Stimulated activated CD4-positive, alpha-beta T cell treated with anti-CD3 and anti-CD28 coated beads, Interleukin-1b, Interleukin-23, amount 100 ng/mL, for 1 hour (primary cell): ENCODE measurements at places on chromosomes 1 and 21.

GRCh38 chr1:181028615-181029014 is 5.2 kb upstream of the MR1 start:
- DNase-seq: no peak

DNA sequence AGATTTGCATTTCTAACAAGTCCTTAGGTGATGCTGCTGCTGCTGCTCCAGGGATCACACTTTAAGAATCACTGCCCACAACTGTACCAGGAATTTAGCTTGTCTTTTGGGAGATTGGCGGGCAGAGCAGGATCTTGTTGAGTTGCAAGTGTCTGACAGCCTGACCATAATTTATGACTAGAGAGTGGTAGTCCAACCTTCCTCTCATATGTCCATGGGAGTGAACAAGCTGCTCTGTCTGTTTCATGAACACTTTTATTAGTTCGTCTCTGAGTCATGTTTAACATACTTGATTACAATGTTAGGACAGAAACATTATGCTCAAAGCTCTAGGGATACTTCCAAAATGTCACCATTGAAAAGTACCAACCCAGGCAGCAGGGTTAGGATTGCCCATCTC is 169.6 kb downstream of the TGFB2 start:
- DNase-seq: no peak

- no peak for DNase-seq
These were observed 50.1 kb upstream of the COL6A1 start for GRCh38 chr21:45931397-45931969.

GRCh38 chr1:172967936-172968335 is 82.8 kb downstream of the TNFSF18 start:
- no peak for DNase-seq

- no peak for DNase-seq
These were observed 315.9 kb downstream of the PDE4B start for GRCh38 chr1:66108624-66109023.

DNA sequence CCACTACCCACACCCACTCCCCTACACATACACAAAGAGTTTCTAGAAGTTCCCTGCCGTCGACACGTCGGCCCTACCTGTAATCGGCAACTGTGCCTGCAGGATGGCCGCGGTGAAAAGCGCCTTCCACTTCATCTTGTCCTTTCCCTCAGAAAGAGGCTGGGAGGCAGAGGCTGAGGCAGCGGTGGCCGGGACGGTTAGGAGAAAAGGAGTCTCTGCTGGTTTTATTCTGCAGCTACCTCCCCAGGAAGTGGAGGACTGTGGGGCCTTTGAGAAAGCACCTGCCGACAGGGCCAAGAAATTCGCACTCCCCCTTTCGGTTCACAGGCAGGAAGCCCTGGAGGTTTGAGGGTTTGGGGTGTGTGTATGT is at the start of gene CD247:
Gene CD247 (minus strand): TSS at position 199 of the 370 bp plus-strand sequence. CDS start 64 bp downstream, at position 135.
- peak; percentile 54 for DNase-seq

DNA sequence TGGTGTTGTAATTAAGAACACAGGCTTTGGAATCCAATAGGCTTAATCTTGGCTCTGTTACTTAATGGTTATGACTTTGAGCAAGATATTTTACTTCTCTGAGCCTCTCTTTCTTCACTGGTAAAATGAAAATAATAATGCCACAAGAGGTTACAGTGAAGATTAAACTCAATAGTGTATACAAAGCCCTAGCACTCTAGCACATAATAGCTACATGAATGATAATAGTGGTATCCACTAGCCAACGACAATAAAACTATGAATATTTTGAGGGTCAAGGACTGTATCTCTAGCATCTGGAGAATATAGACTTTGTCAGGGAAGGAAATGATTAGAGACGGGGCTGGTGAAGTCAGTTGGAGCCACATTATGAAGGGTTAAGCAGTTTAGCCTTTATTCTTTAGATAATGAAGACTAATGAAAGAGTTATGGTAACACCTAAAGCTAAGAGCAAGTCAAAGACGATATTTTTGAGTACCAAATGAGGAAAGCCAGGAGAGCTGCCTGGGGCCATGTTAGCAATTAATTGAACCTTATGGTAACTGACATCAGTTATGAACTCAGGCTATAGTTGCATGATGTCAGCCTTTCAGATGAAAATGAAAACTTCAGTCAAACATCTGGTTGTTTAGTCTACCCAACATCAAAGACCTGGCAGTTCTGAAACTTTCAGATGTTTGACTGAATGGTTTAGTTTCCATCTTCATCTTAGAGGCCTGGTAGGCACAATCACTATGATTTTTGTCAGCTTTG is 32.8 kb upstream of the RNF11 start:
- no peak for DNase-seq

GRCh38 chr1:23634840-23635651 is 56.6 kb upstream of the RPL11 start:
- peak; percentile 23 for DNase-seq

DNA sequence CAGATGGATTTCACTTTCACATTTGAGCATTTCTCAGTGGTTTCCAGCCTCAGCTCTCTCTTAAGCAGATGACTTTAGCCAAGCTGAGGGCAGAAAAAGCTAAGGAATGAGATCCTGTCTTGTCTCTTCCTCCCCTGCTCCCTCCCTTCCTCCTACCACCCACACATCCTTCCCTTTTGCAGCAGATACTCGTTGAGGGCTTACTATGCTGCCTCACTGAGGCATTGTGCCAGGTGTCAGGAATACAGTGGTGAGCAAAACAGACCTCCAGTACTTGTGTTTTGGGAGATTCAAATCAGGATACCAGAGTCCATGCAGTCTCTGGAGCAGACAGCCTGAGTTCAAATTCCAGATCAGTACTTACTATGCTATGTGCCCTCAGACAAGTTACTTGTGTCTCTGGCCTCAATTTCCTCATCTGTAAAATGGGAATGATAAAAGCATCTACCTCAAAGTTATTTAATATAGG is 43.2 kb downstream of the KIF26B start:
- DNase-seq: no peak

GRCh38 chr21:29332461-29333362 is 34.0 kb downstream of the BACH1 start:
- DNase-seq: no peak

- no peak for DNase-seq
These were observed 34.1 kb downstream of the C8B start for GRCh38 chr1:56931686-56932085.

GRCh38 chr1:67368046-67368514 is 60.4 kb downstream of the IL12RB2 start:
- DNase-seq: no peak

DNA sequence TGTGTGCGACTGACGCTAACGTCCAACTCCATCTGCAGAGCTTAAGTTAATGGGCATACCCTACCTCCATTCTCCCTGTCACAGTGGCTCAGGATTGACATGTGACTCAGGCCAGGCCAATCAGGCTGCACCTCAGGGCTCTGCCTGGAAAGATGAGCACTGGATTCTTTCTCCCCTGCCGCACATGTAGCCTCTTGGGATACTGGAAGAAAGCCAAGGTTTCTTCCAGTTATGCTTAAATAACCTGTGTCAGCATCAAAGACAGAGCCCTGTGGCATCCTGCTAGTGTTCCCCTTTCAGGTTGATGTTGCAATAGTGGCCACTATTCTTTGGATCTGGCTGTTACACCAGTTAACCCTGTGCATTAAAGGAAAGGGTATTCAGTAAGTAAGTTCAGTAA is 55.0 kb upstream of the SYT6 start:
- no peak for DNase-seq

DNA sequence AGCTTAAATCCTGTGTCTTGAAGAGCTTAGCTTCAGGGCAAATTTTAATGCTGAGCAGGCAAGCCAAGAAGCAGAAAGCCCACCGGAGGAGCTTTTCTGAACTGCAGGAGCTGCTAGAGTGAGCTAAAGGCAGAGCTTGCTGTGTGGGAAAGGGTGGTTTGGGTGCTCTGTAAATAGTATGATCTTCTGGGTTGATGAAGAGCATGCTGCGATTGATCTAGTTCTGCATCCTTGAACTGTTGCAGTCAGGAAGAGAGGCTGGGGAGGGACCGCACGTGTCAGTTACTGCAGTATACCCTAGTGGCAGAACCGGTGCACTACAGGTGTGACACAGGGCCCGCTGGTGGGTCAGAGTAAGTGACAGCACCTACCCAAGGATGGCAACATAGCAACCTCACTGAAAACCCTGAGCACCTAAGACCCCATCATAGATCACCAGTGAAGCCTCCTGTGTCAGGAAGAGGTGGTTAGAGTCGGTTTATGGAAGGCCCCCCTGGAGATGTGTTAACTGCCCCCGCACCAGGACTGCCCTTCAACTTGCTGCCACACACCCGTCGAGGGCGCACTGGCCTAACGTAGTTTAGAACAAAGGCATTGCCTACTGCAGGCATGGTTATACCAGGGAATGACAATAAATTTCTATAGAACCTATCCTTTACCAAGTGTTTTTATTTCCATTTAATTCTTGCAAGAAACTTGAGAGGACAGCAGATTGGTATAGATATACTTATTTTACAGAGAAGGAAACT is 146.0 kb upstream of the KIAA0040 start:
- DNase-seq: peak; percentile 39

DNA sequence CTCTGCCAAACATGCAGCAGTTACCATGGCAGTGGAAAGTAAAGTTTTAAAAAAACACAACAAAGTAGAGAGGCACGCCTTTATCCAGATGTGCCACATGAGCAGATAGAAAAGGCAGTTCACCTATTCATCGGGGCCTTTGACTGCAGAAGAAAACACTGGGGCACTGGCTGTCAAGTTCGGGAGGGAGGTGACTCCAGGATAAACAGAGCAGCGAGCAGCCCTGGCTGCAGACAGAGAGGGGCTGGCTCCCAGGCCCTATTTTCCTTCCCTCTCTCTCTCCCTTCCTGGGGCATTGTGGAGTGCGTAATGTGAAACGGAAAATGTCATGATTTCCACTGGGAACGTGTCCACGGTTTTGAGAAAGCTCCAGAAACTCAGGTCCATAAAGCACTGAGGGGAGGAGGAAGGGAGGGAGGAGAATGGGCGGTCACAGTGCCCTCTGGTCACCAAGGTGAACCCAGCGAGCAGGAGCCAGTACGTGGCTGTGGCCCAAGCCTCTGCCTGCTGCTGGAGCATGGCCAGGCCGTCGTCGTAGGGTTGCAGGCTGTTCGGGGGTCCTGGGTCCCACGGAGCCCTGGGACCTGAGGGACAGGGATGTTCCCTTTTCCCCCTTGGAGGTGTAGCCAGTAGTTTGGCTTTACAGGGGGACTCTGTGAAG is 114.7 kb upstream of the IRF2BP2 start:
- DNase-seq: no peak

DNA sequence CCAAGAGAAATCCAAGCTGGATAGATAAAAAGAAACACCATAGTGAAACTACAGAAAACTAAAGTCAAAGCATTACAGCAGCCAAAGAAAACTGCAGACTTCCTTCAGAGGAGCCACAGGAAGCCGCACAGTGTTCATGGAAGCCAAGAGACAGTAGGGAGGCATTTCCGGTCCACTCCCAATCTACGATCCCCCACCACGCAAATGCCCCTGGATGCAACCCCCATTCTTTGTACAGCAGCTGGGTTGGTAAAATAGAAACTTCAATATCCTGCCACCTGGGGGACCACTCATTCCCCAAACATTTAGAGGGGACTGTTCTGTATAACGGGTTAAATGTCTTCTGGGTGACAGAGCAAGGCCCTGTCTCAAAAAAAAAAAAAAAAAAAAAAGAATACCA is 43.9 kb upstream of the TSPEAR start:
- no peak for DNase-seq

- no peak for DNase-seq
These were observed 28.5 kb upstream of the PLXNA2 start for GRCh38 chr1:208272713-208273112.

DNA sequence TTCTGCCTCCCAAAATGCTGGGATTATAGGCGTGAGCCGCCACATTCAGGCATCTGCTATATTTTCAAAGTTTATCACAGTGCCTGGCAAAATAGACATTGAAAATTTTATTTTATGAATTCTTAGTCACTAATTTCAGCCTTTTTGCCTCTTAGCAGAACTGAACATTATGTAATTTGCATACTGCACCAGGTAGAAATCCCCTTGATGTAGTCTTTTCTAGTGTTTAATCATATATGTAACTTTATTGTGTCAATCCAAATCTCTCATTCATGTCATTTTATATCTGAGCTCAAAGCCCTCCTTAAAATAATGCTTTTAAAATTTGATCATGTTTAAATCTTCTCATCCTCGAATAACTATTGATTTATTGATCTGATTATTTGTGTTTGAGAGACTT is 19.2 kb downstream of the WDTC1 start:
- no peak for DNase-seq

DNA sequence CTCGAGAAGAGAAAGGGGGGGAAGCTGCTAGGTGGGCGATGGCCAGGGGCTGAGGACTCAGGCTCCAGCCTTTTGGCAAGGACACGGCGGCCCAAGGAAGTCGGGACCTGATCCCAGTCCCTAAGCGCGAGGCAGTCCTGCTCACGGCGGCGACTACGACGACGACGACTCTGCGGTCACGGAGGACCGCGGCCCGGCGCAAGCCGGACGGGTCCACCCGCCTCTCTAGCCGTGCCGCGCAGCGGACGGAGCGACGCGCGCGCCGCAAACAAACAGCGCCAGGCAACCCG is 401 bp downstream of the WNT9A start:
- no peak for DNase-seq

DNA sequence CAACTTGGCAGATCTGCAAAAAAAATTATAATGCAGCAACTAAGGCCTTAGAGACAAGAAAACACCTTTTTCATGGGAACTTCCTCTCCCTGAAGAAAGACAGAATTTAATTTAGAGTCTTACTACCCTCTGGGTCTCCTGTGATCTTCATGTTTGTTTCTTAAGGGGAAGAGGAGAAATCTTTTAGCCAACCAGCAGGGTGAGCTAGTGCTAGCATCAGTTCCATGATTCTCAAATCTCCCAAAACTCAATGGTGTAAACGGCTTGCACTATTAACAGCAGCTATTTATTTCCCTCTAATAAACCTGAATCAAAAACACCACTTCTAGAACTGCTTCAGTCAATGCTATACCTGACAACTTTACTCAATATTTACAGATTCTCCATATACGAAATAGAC is 3.8 kb downstream of the ZNF644 start:
- no peak for DNase-seq

- DNase-seq: peak; percentile 96
These were observed at the start of gene ARPC5 for GRCh38 chr1:183635606-183636333. Gene ARPC5 (minus strand): TSS chr1:183635783. CDS start chr1:183635659, 124 bp downstream.

GRCh38 chr1:245520611-245521010 is 365.8 kb downstream of the KIF26B start:
- DNase-seq: no peak

DNA sequence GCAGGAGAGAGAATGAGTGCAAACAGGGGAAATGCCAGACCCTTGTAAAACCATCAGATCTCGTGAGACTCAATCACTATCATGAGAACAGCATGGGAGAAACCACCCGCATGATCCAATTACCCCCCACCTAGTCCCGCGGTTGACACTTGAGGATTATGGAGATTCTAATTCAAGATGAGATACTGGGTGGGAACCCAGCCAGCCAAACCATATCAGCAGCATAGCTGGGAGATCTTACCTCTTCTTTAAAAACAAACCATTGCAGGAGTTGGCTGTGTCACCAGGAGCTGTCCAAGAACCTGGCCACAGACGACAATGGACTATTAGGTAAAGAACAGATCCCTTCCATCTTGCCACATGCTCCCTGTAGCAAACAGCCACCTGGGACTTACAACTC is 422.7 kb downstream of the MATN1 start:
- no peak for DNase-seq

GRCh38 chr1:114466334-114467014 is 44.5 kb downstream of the TRIM33 start:
- DNase-seq: no peak

- DNase-seq: no peak
These were observed 1.6 kb upstream of the KCND3 start for GRCh38 chr1:111990878-111991718.
